Ovary (tissue), 10 donors: ENCODE measurements at places on chromosomes 5 and 9. TPM values are rescaled to one million over a fixed set of nuclear protein-coding genes. Genes with fewer than 3 reads are reported as not detected.

Gene IFNB1
- not detected for total RNA-seq

Gene PPP2R2B
- 0.48 TPM for total RNA-seq

Gene IL3
- total RNA-seq: not detected

Gene CDX1
- total RNA-seq: 0.23 TPM

Gene LCN12
- total RNA-seq: 1.3 TPM

Gene NPM1
- total RNA-seq: 1,600 TPM

Gene PCDHGA8
- 3.6 TPM for total RNA-seq

DNA sequence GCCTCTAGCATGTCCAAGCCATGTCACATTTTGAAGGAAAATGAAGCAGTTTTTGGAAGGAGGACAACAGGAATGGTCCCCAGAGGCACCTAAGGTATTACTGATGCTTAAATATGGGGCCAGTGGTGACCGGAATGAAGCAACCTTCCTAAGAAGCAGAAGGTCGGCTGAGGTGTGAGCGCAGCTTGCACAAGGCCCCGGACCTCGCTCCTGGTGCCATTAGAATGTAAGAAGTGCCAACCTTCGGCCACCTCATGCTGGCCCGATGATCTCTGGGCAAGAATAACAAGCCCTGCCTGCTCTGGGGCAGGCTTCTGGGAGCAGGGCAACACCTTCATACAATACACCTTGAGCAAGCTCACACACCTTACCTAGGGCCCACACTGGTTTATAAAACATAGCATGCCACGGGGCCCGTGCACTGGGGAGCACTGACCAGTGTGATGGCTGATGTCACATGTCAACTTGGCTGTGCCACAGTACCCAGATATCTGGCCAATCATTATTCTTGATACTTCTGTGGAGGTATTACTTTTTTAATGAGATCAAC is 21.9 kb downstream of the SEMA4D start:
- no peaks in the 10 kb centered on the region for H3K36me3 ChIP-seq
- no peak overlapping the region for H3K4me3 ChIP-seq
- H3K27ac ChIP-seq: no peak overlapping the region
- peaks cover 4% of the 10 kb centered on the region for H3K4me1 ChIP-seq
- DNase-seq: no peak

DNA sequence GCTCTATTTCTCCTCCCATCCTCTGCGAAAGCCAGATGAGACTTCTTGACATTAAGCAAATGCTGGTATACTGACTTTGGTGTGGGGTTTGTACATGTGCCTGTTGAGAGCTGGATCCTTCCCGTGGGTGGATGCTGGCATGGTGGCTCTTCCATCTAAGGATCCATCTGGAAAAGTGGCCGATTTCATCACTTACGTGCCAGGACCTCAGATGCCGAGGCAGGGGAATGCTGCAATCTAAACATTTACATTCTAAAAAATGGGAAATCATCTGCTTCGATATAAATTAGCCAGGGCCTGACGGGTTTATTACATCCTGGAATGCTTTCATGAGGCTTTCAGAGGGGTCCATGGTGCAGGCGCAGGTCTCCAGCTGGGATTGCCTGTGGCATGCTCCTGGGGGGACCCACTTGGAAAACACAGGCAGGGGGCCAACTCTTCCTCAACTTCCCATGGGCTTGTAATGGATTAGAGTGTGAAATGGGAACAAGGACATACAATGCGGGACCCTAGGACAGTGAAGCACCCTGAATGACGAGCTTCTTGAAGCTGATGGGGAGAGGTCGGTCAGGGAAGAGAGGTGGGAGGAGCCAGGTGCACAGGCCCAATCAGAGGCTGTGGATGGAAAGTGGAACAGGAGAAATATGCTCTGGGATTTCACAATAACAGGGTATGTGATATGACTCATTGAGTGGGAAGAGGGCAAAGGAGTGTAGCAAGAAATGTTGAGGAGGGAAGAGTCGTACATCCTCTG is 105.5 kb upstream of the PITX1 start:
- no peaks in the 10 kb centered on the region for H3K4me1 ChIP-seq
- DNase-seq: no peak
- no peak overlapping the region for H3K27ac ChIP-seq
- H3K27me3 ChIP-seq: no peaks in the 10 kb centered on the region

DNA sequence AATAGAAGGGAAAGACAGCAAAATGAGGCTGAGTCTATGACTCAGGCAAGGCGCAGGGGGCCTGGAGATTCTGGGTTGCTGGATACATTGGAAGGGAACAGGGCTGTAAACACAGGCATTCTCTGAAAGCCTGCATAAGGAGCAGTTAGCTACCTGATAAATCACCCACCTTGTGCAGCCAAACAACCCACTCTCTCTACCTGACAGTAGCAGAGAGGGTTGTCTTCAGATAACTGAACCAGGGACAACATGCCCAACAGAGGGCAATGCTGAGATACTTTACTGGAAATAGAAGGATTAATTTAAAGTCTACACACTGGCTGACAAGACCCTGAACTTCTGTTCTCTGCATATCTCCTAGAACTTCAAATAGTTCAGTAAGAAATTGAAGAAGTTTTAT is 161.6 kb downstream of the KCTD16 start:
- H3K27ac ChIP-seq: no peak overlapping the region
- no peak for DNase-seq
- no peak overlapping the region for H3K4me3 ChIP-seq
- H3K36me3 ChIP-seq: no peaks in the 10 kb centered on the region

- no peaks in the 10 kb centered on the region for H3K36me3 ChIP-seq
- peaks cover 7% of the 10 kb centered on the region for H3K4me1 ChIP-seq
- no peak for DNase-seq
- no peaks in the 10 kb centered on the region for H3K27me3 ChIP-seq
Measured at GRCh38 chr9:128685636-128686489, 3.2 kb upstream of the SET start.

DNA sequence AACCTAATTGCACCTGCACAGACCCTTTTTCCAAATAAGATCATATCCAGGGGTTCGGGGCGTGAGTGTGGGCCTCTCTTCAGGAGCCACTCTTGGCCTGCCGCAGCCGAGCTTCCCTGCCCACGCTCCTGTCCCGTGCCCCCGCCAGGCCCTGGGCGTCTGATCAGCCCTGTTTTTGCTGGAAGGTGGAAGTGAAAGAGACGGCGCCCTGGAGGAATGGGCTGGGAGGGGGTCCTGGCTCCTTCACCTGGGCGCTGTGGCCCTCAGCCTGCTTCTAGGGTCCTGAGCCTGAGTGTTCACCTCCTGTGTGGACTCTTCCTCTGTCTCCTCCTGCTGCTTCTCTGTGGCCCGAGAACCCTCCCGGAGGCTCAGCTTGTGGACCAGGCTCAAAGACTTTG is 11.2 kb upstream of the COL5A1 start:
- H3K36me3 ChIP-seq: no peaks in the 10 kb centered on the region
- no peak overlapping the region for H3K27ac ChIP-seq
- DNase-seq: peak; percentile 1
- no peak overlapping the region for H3K4me3 ChIP-seq
- no peaks in the 10 kb centered on the region for H3K4me1 ChIP-seq

DNA sequence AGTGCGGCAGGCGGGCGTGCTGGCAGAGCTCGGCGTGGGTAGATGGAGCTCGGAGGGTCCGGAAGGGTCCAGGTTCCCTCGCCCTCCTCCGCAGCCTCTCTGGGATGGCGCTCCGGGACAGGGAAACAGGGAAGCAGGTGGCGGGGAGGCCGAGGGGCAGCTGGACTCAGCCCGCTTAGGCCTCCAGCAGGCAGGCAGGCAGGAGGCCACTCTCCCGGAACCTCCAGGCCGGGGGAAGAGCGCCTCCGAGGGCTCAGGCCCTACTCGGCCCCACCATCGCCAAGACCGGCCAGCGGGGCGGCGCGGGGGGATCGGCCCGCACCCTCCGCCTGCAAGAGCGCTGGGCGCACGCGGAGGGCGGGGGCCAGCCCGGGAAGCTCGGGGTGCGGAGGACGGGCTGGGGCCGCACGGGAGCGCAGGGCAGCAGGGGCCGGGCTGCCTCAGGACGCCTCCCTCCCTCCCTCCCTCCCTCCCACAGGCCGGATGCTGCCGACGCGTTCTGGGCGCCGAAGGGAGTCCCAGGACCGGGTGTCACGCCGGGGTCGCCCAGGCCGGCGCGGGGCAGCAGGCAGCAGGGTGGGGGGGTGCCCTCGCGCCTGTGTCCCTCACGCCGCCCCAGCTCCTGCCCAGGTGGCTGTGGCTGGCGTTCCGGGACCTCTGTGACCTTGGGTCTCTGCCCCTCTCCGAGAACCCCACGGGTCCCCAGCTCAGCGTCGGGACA is 977 bp downstream of the MGAT4B start:
- H3K27me3 ChIP-seq: no peaks in the 10 kb centered on the region
- H3K27ac ChIP-seq: peak overlapping the region; percentile 98
- H3K4me3 ChIP-seq: peak overlapping the region; percentile 94

DNA sequence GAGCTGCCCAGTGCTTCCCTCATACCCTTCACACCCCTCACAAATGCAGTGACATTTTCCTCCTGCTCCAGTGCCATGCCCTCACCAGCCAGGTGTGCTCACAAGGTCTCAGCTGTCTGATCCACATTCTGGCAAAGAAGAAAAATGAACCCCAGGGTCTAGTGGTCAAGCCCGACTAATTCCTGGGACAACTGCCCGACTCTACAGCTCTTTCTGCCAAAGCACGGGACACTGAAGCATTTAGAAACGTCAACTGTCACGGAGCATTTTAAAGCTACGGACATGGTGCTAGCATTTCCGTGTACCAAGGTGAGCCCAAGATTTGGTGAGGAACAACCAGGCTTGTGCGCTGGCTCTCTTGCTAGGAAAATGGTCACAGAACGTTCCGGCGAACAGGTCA is 56.8 kb upstream of the PHYKPL start:
- H3K36me3 ChIP-seq: no peaks in the 10 kb centered on the region
- H3K4me3 ChIP-seq: no peak overlapping the region
- no peak overlapping the region for H3K27ac ChIP-seq
- no peaks in the 10 kb centered on the region for H3K4me1 ChIP-seq

GRCh38 chr9:133825555-133826218 is 87.5 kb upstream of the SARDH start:
- no peak overlapping the region for H3K4me3 ChIP-seq
- no peaks in the 10 kb centered on the region for H3K27me3 ChIP-seq
- H3K4me1 ChIP-seq: no peaks in the 10 kb centered on the region
- DNase-seq: no peak

DNA sequence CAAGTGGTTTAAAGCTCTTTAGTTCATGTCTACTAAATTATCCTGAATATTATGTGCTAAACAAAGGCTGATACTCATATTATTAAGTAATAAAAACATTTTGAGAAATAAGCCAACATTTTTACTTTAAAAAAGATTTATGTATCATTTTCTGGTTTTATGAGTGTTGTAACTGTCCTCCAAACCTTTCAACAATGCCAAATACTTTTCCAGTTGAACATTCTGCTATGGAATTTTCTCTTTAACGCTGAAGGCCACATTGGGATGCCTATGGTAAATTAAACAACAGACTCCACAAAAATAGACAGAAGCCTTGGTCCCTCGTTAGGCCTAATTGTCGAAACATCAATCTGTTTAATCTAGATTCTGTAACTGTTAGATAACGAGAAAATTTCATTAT is 131.3 kb downstream of the GLIS3 start:
- H3K27ac ChIP-seq: no peak overlapping the region
- no peak for DNase-seq
- H3K27me3 ChIP-seq: no peaks in the 10 kb centered on the region

DNA sequence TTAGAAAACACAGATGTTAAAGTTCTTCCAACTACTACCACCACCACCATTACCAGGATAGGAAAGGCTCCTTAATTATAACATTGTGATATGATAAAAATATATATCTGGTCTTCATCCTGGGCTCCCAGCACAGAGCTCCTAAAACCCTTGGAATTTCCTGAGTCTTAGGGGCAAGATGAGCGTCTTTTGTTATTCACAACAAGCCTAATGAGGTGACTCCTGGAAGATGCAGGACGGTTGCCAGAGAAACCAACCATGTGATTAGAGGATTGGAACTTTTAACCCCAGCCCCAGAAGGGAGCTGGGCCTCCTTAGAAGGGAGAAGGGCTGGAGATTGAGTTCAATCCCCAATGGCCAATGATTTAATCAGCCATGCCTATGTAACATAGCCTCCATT is 148.0 kb upstream of the ADRA1B start:
- no peaks in the 10 kb centered on the region for H3K36me3 ChIP-seq
- no peak overlapping the region for H3K4me3 ChIP-seq
- no peak overlapping the region for H3K27ac ChIP-seq
- H3K27me3 ChIP-seq: no peaks in the 10 kb centered on the region

- no peak overlapping the region for H3K27ac ChIP-seq
- H3K27me3 ChIP-seq: no peaks in the 10 kb centered on the region
- H3K36me3 ChIP-seq: no peaks in the 10 kb centered on the region
Measured at GRCh38 chr9:4866239-4866969, 73.7 kb downstream of the RCL1 start.

DNA sequence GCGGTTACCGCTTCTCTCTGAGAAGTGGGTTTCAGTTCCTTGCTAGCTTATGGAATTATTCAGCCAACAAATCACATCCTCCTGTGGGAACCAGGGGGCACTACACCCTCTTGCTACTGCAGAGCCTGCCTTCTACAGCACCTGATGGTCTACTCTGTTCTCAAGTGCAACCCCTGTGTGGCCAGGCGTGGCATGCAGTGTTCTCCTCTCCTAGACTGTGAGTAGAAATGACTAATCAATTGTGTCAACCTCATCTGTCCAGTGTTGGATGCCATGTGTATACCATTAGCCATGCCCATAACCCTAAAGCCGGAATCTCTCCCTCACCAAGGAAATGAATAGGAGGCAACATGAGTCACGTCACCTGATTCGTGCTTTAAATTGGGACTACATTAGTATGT is 117.2 kb upstream of the LIFR start:
- H3K27me3 ChIP-seq: no peaks in the 10 kb centered on the region
- no peak overlapping the region for H3K27ac ChIP-seq
- H3K4me3 ChIP-seq: no peak overlapping the region
- no peaks in the 10 kb centered on the region for H3K36me3 ChIP-seq
- DNase-seq: no peak

GRCh38 chr9:16030528-16031185 is 477.8 kb downstream of the CCDC171 start:
- no peaks in the 10 kb centered on the region for H3K36me3 ChIP-seq
- no peak overlapping the region for H3K27ac ChIP-seq
- H3K4me1 ChIP-seq: no peaks in the 10 kb centered on the region
- no peak for DNase-seq
- H3K27me3 ChIP-seq: no peaks in the 10 kb centered on the region

- H3K36me3 ChIP-seq: no peaks in the 10 kb centered on the region
- no peaks in the 10 kb centered on the region for H3K4me1 ChIP-seq
- no peaks in the 10 kb centered on the region for H3K27me3 ChIP-seq
- H3K4me3 ChIP-seq: no peak overlapping the region
- no peak for DNase-seq
- H3K27ac ChIP-seq: no peak overlapping the region
Measured at GRCh38 chr5:171363846-171364245, 23.8 kb upstream of the NPM1 start.

GRCh38 chr5:160646033-160646432 is 206.0 kb downstream of the ATP10B start:
- H3K4me1 ChIP-seq: no peaks in the 10 kb centered on the region
- H3K36me3 ChIP-seq: no peaks in the 10 kb centered on the region
- no peak overlapping the region for H3K27ac ChIP-seq
- H3K4me3 ChIP-seq: no peak overlapping the region

GRCh38 chr9:28999057-28999456 is 1425.8 kb upstream of the C9orf72 start:
- H3K36me3 ChIP-seq: no peaks in the 10 kb centered on the region
- no peak overlapping the region for H3K4me3 ChIP-seq
- no peaks in the 10 kb centered on the region for H3K27me3 ChIP-seq
- H3K4me1 ChIP-seq: no peaks in the 10 kb centered on the region
